T-helper 1 cell treated with Interleukin-12 subunit alpha and Interleukin-12 subunit beta and Interleukin-4 antibody, amounts not matched to agents 30 ng/mL and 1 ng/mL, for 36 hours (primary cell): ENCODE measurements at places on chromosomes 2 and 18. TPM values are rescaled to one million over a fixed set of nuclear protein-coding genes. Genes with fewer than 3 reads are reported as not detected.

GCKR gene
- total RNA-seq, result not detected in 2 replicates

CHRNG gene
- not detected in 2 replicates for total RNA-seq

VIT gene
- not detected in 2 replicates for total RNA-seq

NXPH2 gene
- not detected in 2 replicates for total RNA-seq

ARL6IP6 gene
- total RNA-seq, result 38.6 and 39.0 TPM in 2 replicates

CDCA7 gene
- total RNA-seq, result 70.6 and 81.4 TPM in 2 replicates

PIEZO2 gene
- total RNA-seq, result not detected in 2 replicates

PRADC1 gene
- 8.6 and 10.2 TPM in 2 replicates for total RNA-seq

ZSWIM2 gene
- total RNA-seq, result not detected in 2 replicates

CAPN10 gene
- total RNA-seq, result 59.7 and 65.8 TPM in 2 replicates

SLC14A1 gene
- 0.44 and 0.59 TPM in 2 replicates for total RNA-seq

UGT1A3 gene
- total RNA-seq, result not detected in 2 replicates

AQP12A gene
- not detected in 2 replicates for total RNA-seq
